ENCODE measurements at places on chromosomes 12 and 14.

- no peak for DNase-seq
These were observed 64.7 kb downstream of the GPR65 start for GRCh38 chr14:88069677-88070076.

- no peak for DNase-seq
These were observed 168.2 kb upstream of the TMEM132C start for GRCh38 chr12:128098730-128099129.

DNA sequence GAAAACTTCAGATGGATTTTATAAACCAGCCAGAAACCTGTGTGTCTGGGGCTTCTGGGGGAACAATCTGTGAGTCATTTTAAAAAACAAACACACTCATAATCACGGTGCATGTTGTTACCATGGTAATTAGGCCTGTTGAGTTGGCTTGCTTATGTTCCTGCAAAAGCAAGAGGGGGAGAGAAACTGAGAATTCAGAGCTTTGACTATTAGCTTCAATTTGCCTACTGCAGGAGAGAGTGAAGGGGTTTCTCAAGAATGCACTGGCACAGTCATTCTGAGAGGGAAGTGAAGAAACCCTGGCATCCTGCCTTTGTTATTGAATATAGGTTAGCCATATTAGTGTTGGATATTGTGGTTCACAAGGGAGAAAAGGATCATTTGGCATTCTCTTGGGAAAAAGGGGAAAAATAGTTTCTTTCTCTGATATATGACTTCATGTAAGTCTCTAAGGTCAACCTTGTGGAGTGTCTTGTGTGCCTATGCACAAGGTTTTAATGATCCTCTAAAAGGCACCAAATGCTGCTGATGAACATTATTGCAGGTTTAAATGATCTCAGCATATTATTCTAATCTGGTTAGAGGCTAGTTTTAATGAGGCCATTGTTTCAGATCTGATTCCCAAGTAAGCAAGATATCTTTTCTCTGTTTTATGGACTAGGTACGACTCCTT is 12.9 kb downstream of the GNG2 start:
- DNase-seq = peak; percentile 98

DNA sequence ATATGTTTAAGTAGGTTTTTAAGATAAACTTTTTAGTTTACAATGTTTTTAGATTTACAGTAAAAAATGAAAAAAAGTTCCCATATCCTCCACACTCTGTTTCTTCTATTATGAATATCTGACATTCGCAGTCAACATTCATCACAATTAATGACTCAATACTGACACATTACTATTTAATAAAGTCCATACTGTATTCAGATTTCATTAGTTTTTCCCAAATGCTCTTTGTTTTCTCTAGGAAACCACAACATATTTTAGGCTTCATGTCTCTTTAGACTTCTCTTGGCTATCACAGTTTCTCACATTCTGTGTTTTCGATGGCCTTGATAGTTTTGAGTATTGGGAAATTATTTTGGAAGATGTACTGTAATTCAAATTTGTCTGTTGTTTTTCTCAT is 399.8 kb downstream of the SLC6A15 start:
- DNase-seq = no peak

DNA sequence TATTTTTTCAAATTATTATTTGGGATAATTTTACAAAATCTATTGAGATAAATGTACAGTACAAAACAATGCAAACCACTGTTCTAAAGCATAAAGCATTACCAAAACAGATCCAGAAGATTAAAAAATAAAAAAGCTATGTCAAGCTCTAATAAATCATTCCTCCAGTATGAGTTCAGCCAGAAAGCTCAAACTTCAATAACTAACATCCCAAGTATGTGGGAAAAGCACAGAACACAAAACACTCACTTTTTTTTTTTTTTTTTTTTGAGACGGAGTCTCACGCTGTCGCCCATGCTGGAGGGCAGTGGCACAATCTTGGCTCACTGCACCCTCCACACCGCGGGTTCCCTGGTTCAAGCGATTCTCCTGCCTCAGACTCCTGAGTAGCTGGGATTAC is 11.3 kb downstream of the SAV1 start:
- peak; percentile 50 for DNase-seq

- DNase-seq = no peak
These were observed 23.5 kb downstream of the ADGRD1 start for GRCh38 chr12:130977046-130977742.

GRCh38 chr14:84804468-84804867 is 725.5 kb upstream of the FLRT2 start:
- peak; percentile 91 for DNase-seq

DNA sequence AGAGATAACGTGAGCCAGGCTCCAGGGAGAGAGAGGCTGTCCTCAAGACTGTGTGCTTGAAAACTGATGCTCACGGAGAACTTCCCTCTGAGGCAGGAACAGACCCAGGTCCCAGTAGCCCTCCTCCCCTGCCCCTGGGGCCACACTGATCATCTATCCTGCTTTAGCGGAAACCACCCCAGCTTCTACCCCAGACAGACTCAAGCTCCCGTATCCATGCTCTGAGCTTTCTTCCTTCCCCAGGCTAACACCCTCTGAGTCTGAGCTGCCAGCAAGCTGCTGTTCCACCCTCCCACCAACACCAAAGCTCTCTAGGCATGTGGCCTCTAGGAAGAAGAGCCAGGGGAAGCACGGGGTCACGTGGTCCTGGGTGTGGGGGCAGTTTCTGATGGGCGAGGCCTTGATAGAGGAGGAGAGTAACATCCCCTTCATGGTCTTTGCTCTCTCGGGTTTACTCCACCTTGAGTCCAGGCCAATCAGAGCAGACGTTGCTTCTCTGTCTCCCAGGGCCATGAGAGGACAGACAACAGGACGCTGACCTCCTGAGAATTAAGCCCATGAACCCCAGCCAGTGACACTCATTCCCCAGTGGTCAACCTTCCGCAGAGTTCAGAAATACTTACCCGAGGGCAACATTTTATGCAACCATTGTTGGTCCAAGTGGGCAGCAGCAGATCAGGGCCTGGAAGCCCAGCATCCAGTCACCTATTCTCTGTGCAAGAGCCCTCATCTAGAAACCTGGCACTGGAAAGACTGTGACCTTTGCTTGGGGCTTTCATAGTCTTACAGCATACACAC is 1.4 kb downstream of the PCK2 start:
- peak; percentile 62 for DNase-seq

GRCh38 chr12:2811801-2812200 is 667 bp upstream of the ITFG2 start:
- no peak for DNase-seq

GRCh38 chr12:98418357-98419075 is 96.9 kb upstream of the TMPO start:
- peak; percentile 96 for DNase-seq

- DNase-seq = no peak
These were observed 92.7 kb upstream of the ABCD2 start for GRCh38 chr12:39712334-39712733.

DNA sequence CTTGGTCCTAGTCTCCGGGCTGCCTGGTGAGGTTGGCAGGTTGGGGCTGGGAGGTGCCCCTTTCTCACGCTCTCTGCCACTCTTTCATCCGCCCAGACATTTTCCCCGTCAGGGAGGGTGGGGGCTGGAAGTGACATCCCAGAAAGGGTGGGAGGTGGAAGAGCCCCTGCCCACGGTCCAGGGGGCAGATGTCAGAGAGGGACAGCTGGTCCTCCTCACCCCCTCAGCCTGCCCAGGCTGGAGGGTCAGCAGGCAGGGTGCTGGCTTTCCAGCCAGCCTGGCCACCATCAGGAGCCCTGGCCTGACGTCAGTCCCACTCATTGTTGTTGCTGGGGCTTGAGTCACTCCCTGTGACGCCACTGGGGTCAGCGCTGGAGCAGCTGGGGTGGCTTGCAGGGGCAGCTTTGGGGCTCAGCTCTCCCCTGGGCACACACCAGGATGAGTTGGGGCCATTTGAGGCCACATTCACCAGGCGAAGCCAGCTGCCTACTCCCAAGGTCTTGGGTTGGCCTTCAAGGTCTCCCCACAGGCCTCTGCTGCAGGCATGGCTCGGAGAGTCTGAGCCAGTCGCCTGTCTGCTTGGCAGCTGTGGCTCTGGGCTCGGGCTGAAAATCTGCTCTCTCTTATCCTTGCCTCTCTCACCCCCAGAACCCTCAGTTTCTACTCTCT is 5.7 kb upstream of the ATG101 start:
- DNase-seq = peak; percentile 69

- no peak for DNase-seq
These were observed 214.6 kb downstream of the FLRT2 start for GRCh38 chr14:85744573-85744972.

- DNase-seq = peak; percentile 67
These were observed 112.1 kb upstream of the FRMD6 start for GRCh38 chr14:51539571-51540037.

- no peak for DNase-seq
These were observed 111.4 kb upstream of the TMEM132C start for GRCh38 chr12:128155571-128155970.

DNA sequence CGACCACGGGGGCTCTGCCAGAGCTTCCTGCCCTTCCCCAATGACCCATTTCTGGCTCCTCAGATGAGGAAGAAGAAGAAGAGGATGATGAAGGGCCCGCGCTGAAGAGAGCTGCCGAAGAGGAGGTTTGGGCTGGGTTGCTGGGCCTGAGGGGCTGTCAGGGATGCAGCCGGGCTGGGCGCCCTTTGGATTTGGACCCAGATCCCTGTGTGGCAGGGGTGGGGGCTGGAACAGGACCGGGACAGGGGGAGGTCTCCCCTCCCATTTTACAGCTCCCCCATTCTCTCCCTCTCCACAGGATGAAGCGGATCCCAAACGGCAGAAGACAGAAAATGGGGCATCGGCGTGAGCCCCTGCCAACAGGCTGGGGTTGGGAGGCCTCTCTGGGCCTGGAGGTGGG is 2.2 kb upstream of the LAG3 start:
- no peak for DNase-seq

GRCh38 chr12:90833228-90833627 is 121.7 kb downstream of the CCER1 start:
- DNase-seq = no peak

DNA sequence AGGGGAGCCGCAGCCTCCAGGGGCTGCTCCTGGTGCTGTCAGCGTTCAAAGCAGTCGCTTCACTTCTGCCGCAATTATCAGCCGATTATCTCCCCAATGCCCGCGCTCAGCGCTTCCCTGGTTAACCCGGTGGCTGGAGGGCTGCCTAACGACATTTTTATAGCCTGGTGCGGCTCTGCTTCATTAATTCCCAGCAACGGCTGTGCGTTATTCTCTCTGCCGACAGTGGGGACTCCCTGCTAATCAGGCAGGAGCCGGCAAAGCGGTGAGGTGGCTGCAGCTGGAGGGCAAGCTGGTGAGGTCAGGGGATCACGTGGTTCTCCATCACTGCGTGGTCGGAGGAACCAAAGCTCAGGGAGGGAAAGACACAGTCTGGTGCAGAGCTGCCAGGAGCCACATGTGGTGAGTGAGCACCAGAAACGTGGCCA is 62.9 kb downstream of the GLRX5 start:
- DNase-seq = peak; percentile 9

DNA sequence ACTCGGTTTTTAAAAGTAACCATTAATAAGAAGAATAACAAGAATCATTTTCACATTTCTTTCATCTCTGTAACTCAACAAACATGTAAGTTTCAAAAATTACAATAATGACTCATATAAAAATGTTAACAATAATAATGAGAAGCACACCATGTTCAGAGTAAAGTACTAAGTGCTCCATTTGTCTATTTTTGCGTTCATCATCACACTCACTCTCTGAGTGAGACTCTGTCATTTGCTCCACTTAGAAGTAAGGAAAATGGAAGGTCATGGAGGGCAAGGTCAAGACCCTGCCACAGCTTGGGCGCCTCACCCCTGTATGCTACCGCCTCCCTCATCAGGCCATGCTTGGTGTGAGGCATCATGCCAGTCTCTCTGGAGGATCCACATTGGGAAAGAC is 129.9 kb downstream of the TMEM30B start:
- DNase-seq = no peak

- no peak for DNase-seq
These were observed 2.6 kb upstream of the C14orf180 start for GRCh38 chr14:104576970-104577332.

DNA sequence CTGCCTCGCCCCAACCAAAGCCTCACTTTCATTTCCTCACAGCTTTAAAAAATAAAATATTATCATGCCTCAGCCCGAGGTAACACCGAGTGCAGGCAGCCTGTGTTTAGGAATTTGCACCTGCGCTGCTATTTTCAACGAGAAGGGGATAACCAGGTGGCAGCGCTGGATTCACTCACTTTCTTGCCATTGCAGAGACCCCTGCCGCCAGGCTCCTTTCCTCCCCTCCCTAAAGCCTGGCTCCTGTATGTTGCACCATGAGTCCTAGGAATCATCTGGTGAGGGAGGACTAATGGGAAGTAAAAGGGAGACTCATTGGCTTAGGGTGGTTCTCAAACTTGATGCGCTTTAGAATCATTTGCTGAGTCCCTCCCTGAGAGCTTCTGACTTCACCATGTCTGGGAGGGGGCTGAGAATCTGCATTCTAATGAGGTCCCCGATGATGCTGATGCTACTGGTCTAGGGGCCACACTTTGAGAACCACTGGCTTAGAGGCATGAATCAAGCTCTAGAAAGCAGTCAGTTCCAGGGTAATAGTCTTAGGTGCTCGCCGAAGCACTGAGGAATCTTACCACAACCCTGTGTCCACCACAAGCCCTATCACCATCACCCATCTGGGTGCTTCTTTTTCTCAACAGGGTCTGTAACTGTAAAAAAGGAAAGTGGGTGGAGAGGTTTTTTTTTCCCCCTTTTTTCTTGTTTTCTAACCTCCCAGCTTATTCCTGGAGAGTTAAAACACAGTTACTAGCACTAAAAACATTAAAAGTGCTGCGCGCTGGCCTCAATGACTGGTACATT is 83.8 kb downstream of the SLC38A1 start:
- DNase-seq = no peak

GRCh38 chr12:105761075-105761474 is 377.7 kb downstream of the NUAK1 start:
- DNase-seq = no peak

DNA sequence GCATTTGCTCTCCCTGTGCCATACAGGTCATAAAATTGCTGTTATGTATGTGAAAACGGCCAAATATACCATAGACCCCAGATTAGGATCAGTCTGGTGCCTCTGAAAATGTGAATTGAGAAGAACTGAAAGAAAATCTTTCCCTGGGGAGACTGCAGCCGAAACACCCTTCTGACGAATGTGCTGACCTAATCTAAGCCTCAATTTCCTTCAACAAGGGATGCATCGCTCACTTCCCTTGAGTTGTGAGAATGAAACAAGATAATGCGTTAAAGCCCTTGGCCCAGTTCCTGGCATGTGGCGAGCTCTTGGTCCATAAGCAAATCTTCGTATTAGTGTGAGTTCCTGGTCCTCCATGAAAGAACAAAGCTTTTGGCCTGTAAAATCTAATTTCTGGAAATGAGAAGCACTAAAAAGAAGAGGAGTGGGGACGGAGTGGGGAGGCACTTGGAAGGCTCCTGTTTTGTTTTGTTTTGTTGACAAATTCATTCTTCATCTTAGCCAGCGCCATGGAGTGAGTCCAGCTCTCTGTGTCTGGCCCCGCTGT is 49.5 kb upstream of the RTRAF start:
- DNase-seq = peak; percentile 48

GRCh38 chr12:54251667-54252284 is 28.1 kb downstream of the CBX5 start:
- peak; percentile 45 for DNase-seq

- DNase-seq = no peak
These were observed 278.5 kb upstream of the PLEKHG7 start for GRCh38 chr12:92424338-92424737.

GRCh38 chr12:2586156-2587038 is 208.4 kb upstream of the FKBP4 start:
- DNase-seq = no peak

All from amniotic epithelial cell (primary cell).